ENCODE measurements at places on chromosomes 1 and 21. TPM values are rescaled to one million over a fixed set of nuclear protein-coding genes. Genes with fewer than 3 reads are reported as not detected.

LCA5L gene
- 0.18 TPM for total RNA-seq

FCGR2B gene
- not detected for total RNA-seq

ZNF670 gene
- 11.4 TPM for total RNA-seq

CFAP141 gene
- total RNA-seq, result not detected

GJA5 gene
- total RNA-seq, result not detected

LRRC53 gene
- 0.03 TPM for total RNA-seq

CCDC28B gene
- 30.9 TPM for total RNA-seq

RGS7 gene
- not detected for total RNA-seq

DNM3 gene
- total RNA-seq, result 8.3 TPM

Measured in G401 (cell line).